ENCODE measurements at places on chromosomes 4 and X. TPM values are rescaled to one million over a fixed set of nuclear protein-coding genes. Genes with fewer than 3 reads are reported as not detected.
A peak's percentile ranks its signal among the peaks of the same experiment; 100 is the strongest.

Gene PDE6B
- 3.5 TPM for total RNA-seq

Gene TDO2
- total RNA-seq = 1.0 TPM

Gene APLN
- total RNA-seq = 6.9 TPM

DNA sequence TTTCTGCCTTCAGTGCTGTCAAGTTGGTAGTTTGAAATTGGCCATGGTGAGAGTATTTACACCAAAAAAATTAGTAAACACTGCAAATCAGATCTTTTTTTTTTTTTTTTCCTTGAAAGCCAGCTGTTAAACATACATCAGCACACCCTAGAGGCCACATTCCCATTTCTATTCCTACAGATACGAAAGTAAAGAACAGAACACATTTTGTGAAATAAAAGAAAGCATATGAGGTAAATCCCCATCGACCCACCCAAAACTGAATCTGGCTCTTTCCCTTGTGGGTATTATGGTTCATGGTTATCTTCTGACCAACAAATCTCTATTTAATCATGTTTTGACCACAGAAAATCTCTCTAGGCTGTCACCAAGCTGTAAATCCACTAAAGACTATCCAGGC lies 41.8 kb upstream of the AP1AR start:
- peak; percentile 29 for DNase-seq

DNA sequence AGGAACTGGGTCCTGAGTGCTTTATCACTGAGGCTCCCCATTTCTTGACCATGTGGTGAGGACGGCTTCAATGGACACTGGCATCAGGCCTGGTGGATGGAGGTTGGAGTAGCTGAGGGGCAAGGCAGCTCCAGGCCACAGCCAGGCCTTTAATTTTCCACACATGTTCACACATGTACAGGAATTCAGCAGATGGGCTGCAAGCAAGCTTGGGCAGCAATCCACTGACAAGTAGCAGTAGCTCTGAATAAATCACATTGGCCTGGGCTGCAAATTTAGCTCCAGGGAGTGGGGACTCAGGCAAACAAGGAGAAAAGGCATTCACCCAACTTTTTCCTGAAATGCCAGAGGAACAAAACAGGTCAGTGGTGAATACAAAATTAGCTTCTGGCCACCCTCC lies 107.8 kb upstream of the SCML1 start:
- no peak for DNase-seq
